ENCODE measurements at places on chromosomes 4 and X.

DNA sequence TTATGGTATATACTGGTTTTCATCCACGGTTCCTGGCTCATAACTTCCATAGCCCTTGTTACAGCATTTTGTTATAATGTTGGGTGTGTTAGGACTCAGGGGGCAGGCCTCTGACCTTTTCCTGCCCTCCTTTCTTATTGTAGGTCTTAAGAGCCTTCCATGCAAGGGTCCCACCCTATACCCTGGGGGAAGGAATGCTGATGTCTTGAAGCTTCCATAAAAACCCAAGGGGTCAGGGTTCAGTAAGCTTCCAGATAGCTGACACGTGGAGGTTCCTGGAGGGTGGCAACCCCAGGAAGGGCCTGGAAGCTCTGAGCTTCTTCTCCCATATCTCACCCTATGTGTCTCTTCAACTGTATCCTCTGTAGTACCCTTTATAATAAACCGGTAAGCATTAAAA, 29.6 kb downstream of the ATP11C start:
- DNase-seq: no peak

- DNase-seq: no peak
Measured at GRCh38 chr4:130071746-130072145, 975.8 kb downstream of the C4orf33 start.

DNA sequence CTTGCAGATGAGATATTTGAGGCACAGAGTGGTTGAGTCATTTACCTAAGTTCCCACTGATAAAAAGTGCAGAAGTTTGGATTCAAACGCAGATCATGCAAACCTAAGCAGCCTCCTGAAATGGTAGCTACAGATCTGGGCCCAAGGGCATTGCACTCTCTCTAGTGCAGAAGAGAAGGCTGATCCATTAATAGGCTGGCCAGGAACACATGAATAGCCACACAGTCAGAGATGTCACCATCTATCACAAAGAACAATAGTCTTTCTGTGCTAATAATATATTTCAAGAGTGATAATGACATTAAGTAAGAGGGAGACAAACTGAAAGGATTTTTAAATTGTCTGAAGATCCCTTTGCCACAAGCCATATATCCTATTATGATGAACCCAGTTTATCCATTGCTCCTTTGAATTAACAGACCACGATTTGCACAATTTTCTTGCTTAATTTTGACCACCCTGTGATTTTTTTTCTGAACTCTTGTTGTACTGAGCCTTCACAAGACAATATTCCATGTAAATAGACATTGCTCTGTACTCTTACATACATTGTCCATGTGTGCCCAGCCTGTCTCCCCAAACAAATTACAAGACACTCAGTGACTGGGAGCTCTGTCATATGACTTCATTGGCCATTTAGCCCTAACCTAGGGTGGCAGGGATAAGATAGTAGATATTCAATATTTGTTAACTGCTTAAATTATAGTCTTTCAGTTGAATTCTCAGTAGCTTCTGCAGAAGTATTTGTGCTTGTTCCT, 112.4 kb upstream of the RBPJ start:
- DNase-seq: no peak

DNA sequence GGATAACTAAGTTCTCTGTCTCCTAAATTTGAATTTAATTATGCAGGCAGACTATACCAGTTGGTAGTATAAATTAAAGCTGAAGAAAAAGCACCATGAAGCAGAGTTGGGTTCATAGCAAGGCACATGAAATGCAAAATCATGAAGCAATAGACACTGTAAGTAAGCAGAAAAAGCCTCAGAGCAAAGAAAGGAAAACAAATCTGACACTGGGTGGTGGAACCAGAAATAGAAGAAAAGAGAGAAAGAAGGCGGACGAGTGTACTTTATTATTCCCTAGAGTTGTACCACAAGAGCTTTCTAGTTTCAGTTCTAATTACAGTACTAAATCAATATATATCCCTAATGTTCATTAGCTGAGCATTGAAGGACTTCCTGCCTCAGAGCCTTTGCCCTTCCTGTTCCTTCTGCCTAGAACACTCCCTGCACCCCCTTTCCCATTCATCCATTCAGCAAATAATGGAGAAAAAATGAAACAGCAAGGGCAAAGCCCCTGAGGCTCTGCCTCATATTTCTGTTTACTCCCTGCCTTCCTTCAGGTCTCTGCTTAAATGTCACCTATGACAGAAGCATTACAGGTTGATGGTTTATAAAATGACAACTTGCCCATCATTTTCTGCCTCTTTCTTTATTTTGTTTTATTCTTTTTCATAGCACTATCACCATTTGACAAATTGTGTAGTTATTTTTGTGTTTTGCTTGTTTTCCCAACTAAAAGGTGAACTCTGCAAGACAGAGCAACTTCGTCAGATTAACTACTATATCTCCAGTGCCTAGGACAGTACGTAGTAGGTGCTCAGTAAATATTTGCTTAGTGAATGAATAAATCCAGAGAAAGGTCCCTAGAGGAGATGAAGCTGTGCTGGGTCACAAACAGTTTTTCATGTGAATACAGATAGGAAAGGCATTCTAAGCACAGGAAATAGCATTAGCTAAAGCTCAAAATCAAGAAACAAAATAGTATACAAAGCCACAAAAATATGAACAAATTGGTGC, 154.0 kb upstream of the RASGEF1B start:
- no peak for DNase-seq

DNA sequence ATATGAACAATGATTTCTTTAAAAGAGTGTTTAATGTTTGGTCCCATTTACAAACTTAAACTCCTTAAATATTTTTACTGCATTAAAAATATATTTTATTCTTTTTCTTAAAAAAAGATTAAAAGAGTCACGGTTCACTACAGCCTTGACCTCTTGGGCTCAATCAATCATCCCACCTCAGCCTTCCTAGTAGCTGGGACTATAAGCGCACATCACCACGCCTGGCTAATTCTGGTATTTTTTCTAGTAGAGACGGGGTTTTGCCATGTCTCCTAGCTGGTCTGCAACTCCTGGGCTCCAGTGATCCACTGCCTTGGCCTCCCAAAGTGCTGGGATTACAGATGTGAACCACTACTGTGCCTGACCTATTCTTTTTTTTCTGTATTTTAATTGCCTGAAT, 104.7 kb upstream of the TLR2 start:
- no peak for DNase-seq

- DNase-seq: no peak
Measured at GRCh38 chr4:82591592-82591991, 29.8 kb upstream of the TMEM150C start.

- DNase-seq: no peak
Measured at GRCh38 chr4:16457944-16458343, 231.7 kb upstream of the TAPT1 start.

DNA sequence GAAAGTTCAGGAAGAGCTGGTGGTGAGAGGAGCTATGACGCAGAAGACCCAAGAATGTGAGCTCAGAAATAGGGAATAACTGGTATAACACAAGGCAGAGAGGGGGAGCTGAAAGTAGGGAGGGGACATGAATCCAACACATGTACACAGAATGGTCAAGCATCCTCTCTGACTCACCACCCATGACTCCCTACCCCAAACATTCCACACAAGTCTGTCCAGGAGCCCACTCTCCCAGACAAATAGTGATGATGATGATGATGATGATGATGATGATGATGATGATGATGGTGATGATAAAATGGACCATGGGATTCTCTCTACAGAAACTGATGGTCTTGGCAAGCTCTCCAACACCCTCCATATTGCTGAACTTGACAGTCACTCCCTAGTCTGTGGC, 46.4 kb downstream of the NAT8L start:
- DNase-seq: no peak

DNA sequence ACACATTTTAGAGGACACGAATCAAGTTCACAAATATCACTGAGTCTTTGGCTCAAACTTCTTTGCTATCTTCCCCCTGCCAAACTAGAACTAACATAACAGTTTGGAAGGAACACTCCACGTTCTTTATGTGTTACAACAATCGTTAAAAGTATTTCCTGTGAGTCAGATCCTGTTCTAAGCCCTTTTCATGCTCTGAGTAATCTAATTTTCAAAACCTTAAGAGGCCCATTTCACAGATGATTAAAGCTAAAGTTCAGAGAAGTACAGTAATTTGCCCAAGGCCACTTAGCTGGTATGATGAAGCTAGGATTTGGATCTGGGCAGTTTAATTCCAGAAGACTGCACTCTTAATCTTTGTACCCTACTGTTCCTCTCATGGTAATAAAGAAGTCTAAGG, 854.4 kb upstream of the INTU start:
- DNase-seq: peak; percentile 50

DNA sequence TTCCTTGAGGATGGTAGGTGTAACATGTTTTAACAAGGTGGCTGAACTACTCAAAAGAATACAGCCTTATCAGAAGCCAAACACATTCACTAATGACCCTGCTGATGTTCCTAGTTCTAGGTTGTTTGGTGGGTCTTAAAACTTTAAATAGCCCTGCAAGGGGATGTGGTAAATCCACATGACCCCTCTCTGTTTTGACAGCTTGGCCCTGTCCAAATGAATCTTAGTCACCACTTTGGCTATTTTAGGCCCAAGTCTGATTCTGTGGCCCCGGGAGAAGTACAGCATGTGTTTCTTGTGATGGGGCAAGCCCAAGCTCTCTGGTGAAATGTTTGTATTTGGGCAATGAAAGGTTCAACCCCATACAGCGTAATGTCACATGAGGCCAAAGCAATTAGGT, 54.5 kb upstream of the GPR34 start:
- no peak for DNase-seq

DNA sequence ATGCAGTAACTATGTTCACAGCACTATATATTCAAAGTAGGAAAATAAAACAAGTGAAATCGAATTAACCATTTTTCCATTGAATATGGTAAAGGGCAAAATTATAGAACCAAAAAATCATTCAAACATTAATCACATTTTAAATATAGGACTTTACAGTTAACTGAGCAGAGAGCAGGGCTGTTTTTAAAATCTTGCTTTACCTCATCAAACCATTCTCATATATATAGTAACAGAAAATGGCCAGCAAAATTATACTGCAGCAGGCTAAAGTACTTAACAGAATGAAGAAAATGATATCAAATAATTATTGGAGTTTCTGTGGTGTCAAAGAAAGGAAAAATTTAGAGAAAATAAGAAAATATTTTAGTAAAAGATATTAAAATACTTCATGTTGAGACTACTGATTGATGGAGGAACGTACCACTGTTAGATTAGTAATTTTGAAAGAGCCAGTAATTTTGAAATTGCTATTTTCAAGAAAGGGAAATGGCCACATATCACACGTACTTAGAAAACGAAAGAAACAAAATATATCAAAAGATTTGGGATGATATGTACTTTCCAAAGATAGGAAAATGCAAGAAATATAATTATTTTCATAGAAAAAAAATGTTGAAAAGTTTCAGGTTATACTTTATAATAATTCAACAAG, 813.7 kb downstream of the DMD start:
- DNase-seq: no peak

GRCh38 chr4:6859543-6859942, 50.1 kb upstream of the TBC1D14 start:
- DNase-seq: no peak

DNA sequence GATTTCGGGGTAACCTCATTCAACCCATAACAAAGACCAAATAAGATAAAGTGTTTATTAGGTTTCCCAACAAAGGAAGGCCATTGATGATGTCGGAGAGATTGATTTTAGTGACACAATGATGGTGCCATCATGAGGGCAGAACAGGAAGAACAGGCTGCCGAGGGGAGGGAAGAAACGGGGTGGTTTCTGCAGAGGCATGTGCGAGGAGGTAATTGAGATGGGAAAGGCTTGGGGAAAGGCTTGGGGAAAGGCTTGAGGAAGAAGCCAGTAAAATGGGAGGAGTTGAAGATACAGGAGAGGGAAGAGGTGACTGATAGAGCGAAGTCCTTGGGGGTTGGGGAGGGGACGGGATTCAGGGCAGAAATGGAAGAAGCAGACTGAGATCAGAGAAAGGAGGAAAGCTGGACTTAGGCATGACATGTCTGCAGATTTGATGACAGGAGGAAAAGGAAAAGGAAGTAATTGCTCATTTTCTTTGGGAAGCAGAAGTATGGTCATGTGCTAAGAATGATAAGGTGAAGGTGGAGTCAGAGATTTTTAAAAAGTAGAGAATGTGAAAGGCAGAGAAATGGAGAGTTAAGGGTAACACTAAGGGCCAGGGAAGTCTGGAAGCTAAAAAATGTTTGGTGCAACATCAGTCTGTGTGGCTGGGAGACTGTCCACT, 6.0 kb downstream of the HPSE start:
- peak; percentile 64 for DNase-seq

- no peak for DNase-seq
Measured at GRCh38 chr4:160299177-160299576, 1196.3 kb downstream of the RAPGEF2 start.

GRCh38 chr4:176959980-176960379, 167.3 kb upstream of the VEGFC start:
- DNase-seq: no peak

DNA sequence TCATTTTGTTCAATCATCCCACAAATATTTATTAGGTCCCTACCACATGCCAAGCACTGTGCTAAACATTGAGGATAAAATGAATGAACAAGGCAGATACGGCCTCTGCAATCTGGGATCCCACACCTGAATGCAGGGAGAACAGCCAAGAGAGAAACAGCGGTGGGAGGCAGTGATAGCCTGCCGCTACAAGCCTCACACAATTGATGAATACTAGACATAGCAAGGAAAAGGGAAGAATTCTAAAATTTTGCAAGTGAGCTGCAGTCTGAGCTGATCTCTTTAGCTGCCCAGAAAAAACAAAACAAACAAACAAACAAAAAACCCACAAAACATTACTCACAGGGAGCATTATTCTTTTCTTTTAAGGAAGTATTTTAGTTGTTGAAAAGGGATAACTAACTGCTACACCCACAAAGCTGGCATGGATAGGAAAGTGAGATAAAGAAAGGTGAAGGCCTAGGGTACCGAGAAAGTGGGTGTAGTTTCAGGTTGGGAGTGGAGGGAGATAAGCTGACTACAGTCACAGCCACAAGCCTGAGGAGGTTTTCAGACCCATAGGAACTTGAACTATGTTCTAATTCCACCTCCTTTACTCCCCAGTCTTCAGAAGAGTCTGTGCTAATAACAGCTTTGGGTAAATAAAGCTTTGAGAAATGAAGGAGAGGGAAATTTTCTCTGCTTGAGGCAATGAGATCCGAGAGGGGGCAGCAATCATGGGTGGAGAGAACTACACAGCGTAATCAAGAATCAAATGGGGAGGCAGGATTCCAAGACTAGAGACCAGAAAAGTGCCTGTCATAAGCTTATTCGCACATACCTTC, 85.4 kb downstream of the SH3RF1 start:
- no peak for DNase-seq

GRCh38 chr4:41360921-41361793, 104.4 kb downstream of the UCHL1 start:
- peak; percentile 10 for DNase-seq
